ENCODE measurements at places on chromosomes 3 and 15. TPM values are rescaled to one million over a fixed set of nuclear protein-coding genes. Genes with fewer than 3 reads are reported as not detected.
A peak's percentile ranks its signal among the peaks of the same experiment; 100 is the strongest.

MAP6D1 gene
- 6.1 TPM for polyA plus RNA-seq

GOLGA6L10 gene
- polyA plus RNA-seq, result 0.99 TPM

- DNase-seq, result no peak
Measured at GRCh38 chr3:11643201-11643603, 513 bp downstream of the VGLL4 start.

DNA sequence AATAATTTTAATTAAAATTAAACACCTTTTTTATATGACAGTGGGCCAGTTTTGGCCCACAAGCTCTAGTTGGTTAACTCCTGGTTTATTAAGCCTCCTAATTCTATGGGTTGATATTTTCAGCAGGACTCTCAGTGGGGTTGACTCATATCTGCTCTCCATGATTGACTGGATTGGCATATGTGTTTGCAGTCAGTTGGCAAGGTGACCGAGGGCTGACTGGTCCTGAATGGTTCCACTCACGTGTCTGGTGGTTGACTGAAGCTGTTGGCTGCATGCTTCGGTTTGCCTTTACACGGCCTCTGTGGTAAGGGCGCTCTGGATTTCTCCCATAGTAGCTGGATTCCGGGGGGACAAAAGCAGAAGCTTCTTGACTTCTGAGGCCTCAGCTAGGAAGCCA is 65.3 kb upstream of the ZNF280D start:
- DNase-seq, result no peak

GRCh38 chr3:47612178-47612577 is 33.5 kb upstream of the CSPG5 start:
- DNase-seq, result peak; percentile 15

Data from AG04450 (cell line).